ENCODE measurements at places on chromosomes 1 and 21.

- no peak for DNase-seq
Measured at GRCh38 chr1:239126884-239127283, 259.5 kb upstream of the CHRM3 start.

DNA sequence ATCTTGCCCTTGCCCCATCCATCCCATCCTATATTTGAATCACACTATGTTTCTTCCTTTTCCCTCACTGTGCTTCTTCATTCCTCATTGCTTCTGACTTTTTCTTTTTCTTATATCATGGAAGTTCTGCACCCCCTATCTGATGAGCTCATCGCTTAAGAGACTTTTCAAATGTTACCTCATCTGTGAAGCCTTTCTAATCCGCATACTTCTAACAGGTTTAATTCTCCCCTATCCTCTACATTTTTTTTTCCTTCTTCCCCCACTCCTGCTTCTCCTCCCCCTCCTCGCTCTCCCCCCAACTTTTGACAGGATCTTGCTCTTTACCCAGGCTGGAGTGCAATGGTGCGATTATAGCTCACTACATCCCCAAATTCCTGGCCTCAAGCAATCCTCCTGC, 39.5 kb downstream of the OSBPL9 start:
- no peak for DNase-seq

- no peak for DNase-seq
Measured at GRCh38 chr1:109492779-109493178, 1.1 kb upstream of the CYB561D1 start.

GRCh38 chr1:36769886-36770830, 264.2 kb downstream of the GRIK3 start:
- DNase-seq: no peak

DNA sequence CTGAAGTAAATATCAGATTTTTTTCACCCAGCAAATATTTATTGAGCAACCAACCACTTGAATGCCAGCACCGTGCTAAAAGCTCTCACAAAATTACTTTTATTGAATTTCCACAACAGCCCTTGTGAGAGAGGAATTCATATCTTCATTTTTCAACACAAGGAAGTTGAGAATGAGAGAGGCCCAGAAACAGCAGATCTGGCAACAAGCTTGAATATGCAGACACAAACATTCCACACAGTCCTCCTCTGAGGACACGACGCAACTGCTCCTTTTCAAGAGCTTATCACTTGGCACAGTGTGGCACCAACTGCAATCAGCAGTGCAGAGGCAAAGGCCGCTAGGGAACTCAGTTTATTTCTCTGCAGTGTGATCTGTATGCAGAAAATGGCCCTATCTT, 32.2 kb upstream of the IFNAR2 start:
- no peak for DNase-seq

DNA sequence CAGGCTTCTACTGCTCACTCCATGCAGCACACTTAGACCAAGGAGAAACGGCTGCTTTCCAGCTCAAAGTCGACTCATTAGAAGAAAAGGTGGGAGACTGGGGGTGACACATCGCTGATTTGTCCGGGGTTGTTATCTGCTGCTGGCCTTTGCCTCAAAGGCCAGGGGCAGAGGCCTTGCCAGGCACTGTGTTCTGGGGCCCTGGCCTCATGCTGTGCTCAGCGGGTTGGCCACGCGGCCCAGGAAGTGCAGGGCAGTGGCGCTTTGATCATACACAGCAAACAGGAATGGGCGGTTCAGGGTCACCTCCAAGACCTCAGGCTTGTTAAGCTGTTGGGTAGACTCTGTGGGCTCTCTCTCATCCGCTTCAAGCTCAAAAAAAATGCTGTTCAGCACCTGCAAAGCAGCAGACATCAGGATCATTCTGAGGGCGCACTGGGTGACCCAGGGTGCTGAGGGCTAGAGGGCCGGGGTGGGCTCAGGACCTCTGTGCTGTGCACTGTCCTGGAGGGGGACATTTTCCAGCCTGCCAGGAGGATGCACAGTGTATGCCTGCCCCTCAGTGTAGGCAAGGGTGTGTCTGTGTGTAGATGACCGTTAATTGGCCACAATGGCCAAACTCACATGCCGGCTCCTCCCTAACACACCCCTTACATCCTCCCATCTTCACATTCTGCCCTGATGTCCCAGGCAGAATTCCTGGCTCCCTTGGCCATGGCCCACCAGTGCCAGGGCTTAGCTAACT, 10.8 kb downstream of the AGT start:
- no peak for DNase-seq

DNA sequence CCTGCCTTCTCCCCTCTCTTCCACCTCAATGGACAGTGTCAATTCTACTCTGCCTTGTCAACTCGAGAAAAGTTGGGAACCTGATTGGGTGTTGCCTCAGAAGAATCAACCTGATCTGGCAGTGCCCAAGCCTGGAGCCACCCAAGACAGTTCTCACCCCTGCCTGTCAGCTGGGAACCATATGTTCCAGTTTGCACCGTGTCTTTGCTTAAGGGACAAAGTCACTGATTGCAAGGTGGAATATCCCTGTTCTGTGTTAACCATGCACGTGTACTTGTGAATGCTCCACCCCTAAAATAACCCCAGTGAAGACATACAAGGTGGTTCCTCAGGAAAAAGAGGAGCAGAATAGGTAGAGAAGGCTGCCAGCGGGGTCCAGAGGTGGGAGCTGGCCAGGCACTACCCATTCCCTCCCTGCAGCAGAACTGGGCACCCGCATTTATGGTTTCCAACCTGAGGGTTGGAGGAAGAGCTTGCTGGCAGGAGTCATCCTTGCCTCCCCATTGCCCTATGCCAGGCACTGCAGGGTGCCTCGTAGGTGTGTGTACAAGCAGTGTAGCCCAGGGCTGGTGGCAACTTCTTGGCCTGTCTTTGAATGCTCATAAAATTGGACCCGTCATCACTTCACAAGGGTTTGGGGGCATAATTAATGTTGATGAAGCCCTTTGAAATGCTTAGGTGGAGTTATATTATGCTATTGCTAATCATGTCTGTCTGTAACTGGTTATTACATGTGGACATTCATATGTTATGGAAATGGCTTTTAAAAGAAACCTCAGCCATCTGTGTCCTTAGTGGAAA, 11.3 kb downstream of the NIPAL3 start:
- DNase-seq: no peak

- DNase-seq: no peak
Measured at GRCh38 chr1:215405211-215405610, 161.9 kb upstream of the KCTD3 start.

DNA sequence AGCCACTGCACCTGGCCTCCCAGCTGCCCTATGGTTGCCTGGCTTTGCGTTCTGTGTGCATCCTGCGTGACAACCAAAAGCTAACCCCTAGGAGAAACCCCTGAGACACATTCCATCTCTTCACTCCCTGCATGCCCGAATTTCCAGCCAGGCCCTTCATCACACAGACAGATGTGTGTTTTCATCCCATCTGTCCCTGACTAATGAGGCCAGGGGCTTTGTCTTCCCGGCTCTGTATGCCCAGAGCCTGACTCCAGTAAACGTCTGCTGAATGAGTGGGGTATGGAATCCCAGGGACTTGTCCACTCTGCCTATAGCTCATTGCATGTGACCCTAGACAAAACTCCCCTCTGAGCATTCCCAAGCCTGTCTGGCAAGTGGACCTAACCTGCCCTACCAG, 9.6 kb downstream of the ESPN start:
- DNase-seq: no peak

GRCh38 chr1:38466487-38466886, 393.1 kb downstream of the RRAGC start:
- DNase-seq: no peak

DNA sequence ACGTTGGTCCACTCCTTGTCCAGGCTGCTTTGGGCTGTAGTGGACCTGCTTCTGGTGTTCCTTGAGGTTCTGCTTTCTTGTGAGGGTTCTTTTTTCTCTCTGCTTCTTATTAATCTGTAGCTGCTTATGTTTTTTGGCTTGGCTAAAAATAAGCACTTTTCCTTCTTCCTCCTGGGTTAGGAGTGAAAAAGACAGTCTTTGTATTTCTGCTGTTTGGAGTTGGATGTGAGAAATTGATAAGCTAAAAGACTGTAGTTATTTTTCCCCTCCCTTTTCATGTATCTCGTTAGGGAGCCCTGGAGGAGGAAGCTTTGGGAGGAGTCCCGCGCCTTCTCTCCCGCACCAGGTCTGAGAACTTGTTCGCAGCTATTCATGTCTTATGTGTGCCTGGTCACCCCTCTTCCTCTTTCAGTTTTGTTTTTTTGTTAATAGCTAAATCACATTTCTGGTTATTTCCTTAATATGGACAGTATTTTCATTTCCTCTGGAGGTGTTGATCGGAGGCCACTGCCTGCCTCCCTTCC, 79.0 kb downstream of the GALNT2 start:
- DNase-seq: no peak

- no peak for DNase-seq
Measured at GRCh38 chr21:35853321-35854239, 206.7 kb downstream of the SETD4 start.

DNA sequence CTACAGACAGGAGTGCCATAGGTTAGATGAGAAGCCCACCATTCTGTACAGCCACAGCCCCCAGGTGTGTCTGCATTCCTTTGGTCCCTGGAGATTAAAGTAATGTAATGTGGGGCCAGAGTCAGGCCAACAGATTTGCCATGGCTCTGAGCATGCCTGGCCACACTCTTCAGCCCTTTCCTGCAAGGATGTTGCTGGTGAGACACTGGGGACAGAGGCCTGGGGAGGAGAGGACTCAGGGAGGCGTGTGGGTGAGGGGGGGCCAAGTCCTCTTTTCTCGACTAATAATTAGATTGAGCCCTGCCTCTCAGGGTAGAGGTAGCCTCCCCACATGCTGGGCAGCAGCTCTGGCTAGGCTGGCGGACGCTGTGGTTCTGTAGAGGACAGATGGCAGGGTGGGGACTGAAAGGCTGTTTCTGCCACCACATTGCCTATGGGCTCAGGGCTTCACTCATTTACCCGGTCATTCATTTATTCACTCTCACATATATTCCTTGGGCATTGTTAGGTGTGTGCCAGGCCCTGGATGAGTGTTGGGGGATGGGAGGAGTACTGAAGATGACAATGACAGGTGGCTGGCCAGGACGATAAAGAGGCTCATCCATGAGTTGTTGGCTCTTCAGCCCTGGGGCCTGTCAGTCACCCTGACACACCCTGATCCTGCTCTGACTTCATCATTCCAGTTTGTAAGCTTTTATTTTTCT, 7.1 kb upstream of the PRCC start:
- no peak for DNase-seq

DNA sequence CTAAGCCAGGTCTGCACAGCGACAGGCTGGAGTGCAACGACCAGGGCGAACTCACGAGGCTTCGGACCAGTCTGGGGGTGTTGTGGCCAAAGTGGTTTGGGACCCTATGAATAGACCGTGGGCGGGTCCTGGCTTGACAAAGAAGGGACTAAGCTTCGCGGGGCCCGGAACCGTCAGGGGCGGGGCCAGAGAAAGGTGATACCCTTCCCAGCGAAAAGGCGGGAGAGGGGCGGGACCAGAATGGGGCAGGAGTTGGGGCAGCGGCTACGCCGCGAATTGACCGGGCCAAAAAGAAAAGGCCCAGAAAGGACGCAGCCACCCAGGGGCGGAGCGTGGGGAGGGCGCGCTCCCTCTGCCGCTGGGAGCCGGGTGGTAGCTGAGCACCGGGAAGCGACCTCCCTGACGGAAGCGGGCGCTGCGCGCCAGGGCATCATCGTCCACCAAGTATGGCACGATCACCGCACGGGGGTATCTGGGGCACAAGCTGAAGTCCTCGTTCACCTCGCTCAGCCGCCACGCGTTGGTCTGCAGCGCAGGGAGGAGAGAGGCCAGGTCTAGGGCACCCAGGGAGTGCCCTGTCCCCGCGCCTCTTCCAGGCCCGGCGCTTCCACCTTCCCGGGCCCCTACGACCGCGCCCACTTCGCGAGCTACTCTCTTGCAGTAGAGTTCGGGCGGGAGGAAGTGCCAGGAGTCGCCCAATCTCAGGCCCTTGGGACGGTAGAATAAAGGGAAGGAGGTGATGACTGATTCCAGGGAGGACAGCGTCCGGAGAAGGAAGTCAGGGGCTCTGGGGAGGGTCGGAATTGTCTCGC, 6.7 kb upstream of the FAM167B start:
- no peak for DNase-seq

DNA sequence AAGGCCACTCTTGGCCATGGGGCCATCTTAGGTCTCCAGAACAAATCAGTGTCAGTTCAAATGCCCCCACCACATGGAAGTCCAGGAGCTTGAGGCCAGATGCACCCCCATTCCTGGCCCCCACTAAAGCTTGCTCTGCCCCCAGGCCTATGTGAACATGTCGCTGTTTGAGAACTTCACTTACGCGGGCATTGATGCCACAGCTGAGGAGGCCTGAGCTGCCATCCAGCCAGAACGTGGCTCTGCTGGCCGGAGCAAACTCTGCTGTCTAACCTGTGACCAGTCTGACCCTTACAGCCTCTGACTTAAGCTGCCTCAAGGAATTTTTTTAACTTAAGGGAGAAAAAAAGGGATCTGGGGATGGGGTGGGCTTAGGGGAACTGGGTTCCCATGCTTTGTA, 15.1 kb upstream of the MPL start:
- no peak for DNase-seq

DNA sequence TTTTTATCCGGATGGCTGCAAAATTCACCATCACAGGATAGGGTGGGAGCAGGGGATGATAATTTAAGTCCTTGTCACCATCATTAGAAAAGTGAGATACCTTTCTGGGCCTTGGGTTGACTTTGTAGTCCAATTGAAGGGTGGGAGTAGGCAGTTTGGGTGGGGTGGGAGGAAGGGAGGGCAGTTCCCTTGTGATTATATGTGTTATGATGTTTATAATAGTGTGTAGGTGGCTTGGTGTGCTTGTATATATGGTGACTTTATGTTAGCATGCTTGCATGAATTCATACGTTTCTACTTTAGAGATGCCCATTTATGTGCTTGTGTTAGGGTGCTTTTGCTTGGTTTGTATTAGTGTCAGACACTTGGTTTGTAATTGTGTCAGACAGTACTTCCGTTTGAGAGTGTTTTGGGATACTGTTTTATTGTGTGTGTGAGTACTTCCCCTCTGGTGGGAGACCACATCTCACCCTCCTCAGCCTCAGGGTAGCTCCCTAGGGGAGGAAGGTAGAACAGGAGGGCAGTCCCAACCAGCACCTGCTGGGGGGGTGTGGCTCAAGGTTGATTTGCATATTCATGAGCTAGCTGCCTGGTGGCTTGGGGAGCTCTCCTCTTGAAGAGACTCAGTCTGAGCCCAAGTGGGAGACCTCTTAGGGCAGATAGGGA, 6.3 kb upstream of the POU3F1 start:
- no peak for DNase-seq

- DNase-seq: no peak
Measured at GRCh38 chr21:36664662-36664990, 34.3 kb upstream of the SIM2 start.

DNA sequence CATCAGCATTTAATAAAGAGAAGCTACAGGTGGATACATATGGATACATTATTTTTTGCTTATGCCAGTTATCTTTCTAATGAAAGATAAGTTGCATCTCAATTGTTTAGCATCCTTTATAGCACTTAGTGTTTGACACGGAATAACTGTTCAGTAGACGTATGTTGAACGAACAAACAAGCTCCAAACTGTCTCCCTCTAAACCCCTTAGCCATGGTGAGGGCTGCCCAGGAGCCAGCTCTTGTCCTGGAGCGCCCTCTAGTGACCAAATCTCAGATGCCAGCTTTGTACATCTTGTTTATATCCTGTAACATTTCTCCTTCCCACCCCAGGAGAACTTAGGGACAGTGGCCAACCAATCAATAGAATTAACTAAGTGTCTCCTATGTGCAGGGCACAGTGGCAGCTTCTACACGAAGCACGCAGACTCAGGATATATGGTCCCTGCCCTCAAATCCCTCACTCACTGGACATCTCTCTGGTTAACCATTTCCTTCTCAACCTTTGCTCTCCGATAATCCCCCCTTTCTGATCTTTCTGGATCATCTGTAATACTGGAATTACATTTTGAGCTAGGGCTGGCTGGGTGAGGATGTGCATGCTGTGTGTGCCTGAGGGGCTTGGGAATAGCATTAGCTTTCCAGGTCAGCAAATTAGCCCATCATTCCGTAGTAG, 22.9 kb downstream of the KCNA10 start:
- DNase-seq: peak; percentile 69
